ENCODE measurements at places on chromosomes 1 and 21.

DNA sequence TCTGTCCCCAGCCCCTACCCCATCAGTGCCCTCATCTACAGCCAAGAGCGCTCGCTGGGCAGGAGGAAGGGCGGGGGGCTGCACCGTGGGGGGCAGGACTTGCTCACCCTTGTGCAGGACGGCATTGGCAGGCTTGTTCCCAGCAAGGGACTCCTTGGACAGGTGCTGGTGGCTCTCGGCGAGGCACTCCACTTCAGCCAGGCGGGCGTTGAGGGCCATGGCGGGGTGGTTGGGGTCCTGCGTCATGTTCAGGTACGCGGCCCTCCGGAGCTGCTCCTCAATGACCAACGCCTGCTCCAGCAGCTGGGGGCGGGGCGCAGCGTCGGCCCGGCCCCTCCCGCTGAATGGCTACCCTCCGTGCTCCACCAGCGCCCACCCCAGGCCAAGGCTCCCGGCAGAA lies 64.0 kb downstream of the KCNAB2 start:
- DNase-seq = no peak

GRCh38 chr1:100423832-100424337 lies 71.6 kb downstream of the CDC14A start:
- no peak for DNase-seq

- no peak for DNase-seq
These were observed 78.8 kb downstream of the MRPL39 start for GRCh38 chr21:25528515-25528914.

DNA sequence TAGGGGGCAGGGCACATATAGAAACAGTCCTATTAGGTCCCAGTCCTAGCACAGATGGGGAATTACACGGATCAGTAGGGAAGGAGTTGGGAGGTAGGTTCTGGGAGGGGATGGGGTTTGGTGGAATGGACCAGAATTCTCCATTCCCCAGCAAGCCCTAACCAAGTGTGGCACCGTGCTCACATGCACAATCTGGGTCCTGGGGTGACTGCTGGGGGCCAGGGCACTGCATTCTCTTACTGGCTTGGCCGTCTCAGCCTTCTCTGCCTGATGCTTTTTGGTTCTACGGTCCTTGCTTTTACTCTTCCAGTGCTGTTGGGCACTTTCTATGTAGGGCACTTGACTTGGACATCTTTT lies 53.9 kb downstream of the NENF start:
- no peak for DNase-seq

DNA sequence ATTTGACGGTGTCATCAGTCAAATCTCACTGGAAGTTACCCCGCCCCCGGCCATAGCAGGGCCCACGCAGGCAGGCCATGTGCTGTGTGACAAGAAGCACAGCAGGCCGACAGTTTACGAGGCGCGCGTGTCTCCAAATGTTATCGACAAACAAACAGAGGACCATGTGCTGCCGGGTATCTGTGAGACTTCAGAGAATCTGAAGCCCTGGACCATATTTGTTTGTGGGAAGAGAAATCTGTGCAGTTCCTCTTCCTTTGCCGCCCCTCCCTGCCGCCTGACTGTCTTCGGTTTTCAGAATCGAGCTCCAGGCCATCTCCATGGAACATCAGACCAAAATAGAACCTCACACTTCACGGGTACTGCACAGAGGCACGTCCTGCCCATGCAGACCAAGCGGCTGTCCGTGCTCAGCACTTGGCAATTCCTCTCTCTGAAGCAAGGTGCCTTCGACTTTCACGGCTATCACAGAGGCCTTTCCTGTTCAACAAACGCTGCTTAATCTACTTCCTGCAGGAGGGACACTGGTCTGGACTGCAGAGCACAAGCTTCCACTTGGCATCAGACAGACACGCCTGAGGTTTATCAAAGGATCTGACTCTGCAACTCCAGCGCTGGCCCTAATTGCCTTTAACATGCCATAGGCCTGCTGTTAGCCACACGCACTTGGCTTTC lies 135.7 kb upstream of the KRTAP19-8 start:
- peak; percentile 72 for DNase-seq

DNA sequence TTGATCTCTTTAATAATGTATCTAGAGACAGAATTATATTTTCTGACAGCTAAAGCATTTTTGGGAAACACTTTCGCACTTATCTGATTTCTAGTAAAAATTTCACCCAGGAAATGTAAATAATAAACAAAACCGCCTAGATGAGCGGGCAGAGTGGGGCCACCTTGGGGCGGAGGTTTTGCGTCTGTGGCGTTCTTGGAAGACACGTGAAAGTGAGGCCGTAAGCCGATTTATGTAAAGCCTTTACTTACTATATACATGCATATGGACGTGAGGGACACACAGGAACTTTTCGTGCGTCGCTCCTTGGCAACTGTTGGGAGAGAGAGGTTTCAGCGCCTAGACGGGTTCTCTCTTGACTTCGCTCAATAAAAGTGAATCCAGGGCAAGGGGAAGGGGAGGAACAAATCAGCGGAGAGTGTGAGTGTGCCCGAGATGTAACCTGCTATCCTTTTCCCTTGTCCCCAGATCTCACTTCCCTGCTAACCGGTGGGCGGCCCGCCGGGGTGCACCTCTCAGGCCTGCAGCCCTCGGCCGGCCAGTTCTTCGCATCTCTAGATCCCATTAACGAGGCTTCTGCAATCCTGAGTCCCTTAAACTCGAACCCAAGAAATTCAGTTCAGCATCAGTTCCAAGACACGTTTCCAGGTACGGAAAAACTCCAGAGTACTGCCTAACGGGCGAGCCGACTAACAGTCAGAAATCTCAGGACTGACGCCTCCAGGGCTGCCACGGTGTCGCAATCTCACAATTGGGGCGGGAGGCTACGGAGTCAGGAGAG lies 1.7 kb downstream of the HLX start:
- DNase-seq = peak; percentile 79

GRCh38 chr1:46369542-46370213 lies 24.4 kb upstream of the FAAH start:
- no peak for DNase-seq

- peak; percentile 79 for DNase-seq
These were observed 5.5 kb downstream of the AZIN2 start for GRCh38 chr1:33086384-33086850.

- no peak for DNase-seq
These were observed 30.0 kb upstream of the TENT5B start for GRCh38 chr1:27042670-27043069.

GRCh38 chr1:7253118-7253480 lies 467.8 kb downstream of the CAMTA1 start:
- DNase-seq = no peak

GRCh38 chr1:234918181-234918841 lies 210.3 kb downstream of the TOMM20 start:
- no peak for DNase-seq

DNA sequence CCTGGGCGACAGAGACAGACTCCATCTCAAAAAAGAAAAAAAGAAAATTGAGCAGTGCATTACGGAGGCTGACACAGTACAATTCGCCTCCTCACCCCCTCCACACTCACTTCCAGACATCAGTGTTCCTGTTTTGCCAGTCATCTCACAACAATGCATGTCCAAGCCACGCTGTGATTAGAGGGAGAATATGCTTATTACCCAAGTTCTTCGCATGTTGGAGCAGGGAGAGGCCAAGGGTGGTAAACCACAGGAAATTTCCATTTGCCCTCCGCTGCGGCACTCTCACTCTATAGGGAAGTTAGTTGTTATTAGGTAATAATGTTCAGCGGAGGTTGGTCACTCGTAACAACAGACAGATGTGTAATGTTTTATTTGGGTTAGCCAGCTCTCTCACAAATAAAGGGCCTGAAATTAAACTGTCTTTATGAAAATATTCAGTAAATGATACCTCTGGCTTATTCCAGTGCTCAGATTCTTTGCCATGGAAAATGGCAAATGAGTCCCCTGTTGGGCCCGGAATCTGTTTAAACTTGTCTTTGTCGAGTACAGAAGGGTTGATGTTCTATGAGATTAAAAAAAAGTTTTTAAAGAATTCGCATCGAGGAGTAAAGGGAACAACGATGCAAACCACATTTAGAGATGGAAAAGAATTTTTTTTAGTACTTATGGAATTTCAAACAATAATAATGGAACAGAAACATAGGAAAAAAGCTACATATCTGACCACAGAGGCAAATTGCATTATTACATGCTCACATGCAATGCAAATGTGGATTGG lies 33.1 kb downstream of the KCNJ15 start:
- DNase-seq = peak; percentile 51

- DNase-seq = no peak
These were observed 3.9 kb downstream of the NHLH1 start for GRCh38 chr1:160370561-160371345.

DNA sequence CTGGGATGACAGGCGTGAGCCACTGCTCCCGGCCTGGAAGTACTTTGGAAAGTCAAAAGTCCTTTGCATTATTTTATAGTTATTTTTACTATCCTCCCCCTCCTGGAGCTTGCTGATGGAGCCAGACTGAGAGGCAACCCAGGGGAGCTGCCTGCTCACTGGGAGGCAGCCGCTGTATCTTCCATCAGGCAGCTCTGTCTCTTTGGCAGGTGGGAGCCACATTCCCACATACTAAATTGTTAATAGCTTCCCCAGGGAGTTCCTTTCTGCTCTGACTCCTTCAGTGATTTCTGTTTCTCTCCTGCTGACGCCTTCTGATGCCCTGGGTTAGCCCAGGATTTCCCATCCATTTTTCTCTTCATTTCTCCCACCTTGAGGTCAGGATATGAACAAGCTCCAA lies 4.9 kb upstream of the OPRD1 start:
- no peak for DNase-seq

GRCh38 chr1:26130695-26131094 lies 19.1 kb downstream of the PDIK1L start:
- no peak for DNase-seq

GRCh38 chr21:43323244-43324005 lies 103.5 kb downstream of the SIK1 start:
- DNase-seq = peak; percentile 95

DNA sequence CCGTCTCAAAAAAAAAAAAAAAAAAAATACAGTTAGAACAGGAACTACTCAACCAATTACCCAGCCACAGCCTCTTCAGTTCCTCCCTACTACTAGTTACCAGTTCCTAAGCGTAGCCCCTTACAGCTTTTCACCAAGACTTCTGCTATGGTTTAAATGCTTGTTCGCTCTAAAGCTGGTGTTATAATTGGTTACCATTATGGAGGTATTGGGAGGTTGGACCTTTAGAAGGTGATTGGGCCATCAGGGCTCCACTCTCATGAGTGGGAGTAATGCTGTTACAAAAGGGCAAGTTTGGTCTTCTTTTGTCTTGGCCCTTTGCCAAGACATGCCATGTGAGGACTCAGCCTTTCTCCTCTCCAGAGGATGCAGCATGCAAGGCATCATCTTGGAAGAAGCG lies 3.0 kb upstream of the SMPDL3B start:
- DNase-seq = no peak

Measured in tibial artery (tissue), 4 donors.